Thoracic aorta (tissue), 2 donors: ENCODE measurements at places on chromosomes 2 and 18.

DNA sequence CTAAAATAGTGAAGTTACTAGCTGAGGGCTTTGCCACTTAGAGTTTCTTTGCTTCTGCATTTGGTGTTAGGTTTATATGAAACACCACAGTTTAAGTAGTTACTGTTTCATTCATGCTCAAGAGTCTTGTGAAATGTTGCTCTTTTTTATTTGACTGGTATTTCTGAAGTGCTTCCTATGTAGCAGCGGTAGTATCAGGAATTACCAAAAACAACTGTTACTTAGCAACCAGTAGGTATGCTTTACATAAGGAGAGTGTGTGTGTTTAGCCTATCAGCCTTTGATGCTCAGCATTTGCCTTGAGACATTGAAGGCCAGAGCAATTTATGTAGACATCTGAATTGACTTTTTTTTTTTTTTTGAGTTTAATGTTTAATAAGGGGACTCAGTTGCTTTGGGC is 3.6 kb downstream of the DIS3L2 start:
- no peaks in the 10 kb centered on the region for H3K36me3 ChIP-seq
- H3K27ac ChIP-seq = no peak overlapping the region
- H3K27me3 ChIP-seq = no peaks in the 10 kb centered on the region
- no peak for DNase-seq
- peaks cover 18% of the 10 kb centered on the region for H3K4me1 ChIP-seq
- H3K4me3 ChIP-seq = no peak overlapping the region

GRCh38 chr2:5618271-5618670 is 73.9 kb upstream of the SOX11 start:
- H3K27ac ChIP-seq = no peak overlapping the region
- H3K4me1 ChIP-seq = no peaks in the 10 kb centered on the region
- no peak overlapping the region for H3K4me3 ChIP-seq
- H3K36me3 ChIP-seq = no peaks in the 10 kb centered on the region
- no peaks in the 10 kb centered on the region for H3K27me3 ChIP-seq

DNA sequence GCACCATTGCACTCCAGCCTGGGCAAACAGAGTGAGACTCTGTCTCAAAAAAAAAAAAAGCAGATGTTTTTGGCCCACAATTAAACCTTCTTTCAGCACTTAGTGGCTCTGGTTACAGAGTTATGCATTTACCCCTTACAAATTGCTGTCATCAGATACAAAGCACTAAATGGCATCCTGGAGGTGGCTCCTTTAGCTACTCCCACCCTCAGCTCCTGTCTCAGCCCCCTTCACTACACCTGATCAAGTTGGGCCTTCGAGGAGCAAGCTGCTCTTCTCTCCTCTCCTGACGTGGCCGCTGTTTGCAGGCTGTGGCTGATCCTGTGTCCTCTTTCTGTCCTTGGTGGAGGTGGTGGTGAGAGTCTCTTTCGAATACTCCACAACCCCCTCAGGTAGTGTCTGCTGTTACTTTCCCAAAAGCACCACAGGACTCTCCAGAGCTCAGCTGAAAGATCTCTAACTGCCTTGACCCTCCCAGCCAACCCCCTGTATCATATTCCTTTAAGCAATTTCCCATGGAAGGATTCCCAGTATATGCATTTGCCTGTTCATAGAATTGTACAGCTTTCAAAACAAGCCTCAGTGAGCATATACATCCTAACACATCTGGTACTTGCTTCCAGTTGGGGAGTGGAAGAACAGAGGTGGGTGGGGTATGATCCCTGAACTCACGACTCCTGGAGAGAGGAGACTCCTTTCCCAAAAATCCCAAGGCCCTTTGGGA is 285.9 kb downstream of the CLIP4 start:
- no peaks in the 10 kb centered on the region for H3K36me3 ChIP-seq
- no peak overlapping the region for H3K4me3 ChIP-seq
- no peaks in the 10 kb centered on the region for H3K27me3 ChIP-seq
- H3K27ac ChIP-seq = no peak overlapping the region
- DNase-seq = no peak

DNA sequence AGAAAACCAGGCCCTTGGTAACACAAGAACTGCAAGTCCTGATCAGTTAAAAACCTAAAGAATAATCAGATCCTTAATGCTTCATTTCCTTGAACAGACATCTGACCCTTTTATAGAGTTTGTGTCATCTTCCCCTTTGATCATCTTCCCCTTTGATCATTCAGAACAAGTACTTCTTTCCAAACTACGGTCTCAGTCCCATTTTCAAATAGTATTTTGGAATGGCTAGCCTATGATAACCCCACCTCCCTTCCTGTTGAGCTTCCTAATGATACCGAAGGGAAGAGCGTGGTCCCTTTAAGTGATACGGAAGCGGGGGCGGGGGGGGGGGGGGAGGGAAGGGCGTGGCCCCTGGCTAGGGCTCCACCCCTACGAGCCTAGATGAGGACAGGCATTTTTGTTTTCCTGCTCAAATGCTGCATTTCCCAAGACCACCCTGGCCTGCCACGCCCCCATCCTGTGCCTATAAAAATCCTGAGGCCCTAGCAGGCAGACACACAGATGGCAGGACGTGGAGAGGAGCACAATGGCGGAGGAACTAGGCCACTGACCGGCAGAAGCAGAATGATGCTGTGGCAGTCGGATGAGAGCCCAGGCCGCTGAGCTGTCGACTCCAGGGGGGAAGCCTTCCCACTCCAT is 24.1 kb upstream of the CHRNA1 start:
- no peaks in the 10 kb centered on the region for H3K4me1 ChIP-seq
- H3K4me3 ChIP-seq = no peak overlapping the region
- no peak overlapping the region for H3K27ac ChIP-seq
- no peaks in the 10 kb centered on the region for H3K27me3 ChIP-seq
